Stimulated activated CD4-positive, alpha-beta T cell treated with anti-CD3 and anti-CD28 coated beads, TNF-alpha, amount 100 ng/mL, for 48 hours (primary cell): ENCODE measurements at places on chromosomes 13 and 19.

- DNase-seq: no peak
These were observed 21.3 kb downstream of the HCN2 start for GRCh38 chr19:610801-611480.

- DNase-seq: no peak
These were observed 15.2 kb upstream of the GJA3 start for GRCh38 chr13:20175907-20176652.

GRCh38 chr13:111844222-111844671 is 222.7 kb upstream of the SOX1 start:
- no peak for DNase-seq

- no peak for DNase-seq
These were observed 5.3 kb downstream of the MISP start for GRCh38 chr19:756236-756635.

DNA sequence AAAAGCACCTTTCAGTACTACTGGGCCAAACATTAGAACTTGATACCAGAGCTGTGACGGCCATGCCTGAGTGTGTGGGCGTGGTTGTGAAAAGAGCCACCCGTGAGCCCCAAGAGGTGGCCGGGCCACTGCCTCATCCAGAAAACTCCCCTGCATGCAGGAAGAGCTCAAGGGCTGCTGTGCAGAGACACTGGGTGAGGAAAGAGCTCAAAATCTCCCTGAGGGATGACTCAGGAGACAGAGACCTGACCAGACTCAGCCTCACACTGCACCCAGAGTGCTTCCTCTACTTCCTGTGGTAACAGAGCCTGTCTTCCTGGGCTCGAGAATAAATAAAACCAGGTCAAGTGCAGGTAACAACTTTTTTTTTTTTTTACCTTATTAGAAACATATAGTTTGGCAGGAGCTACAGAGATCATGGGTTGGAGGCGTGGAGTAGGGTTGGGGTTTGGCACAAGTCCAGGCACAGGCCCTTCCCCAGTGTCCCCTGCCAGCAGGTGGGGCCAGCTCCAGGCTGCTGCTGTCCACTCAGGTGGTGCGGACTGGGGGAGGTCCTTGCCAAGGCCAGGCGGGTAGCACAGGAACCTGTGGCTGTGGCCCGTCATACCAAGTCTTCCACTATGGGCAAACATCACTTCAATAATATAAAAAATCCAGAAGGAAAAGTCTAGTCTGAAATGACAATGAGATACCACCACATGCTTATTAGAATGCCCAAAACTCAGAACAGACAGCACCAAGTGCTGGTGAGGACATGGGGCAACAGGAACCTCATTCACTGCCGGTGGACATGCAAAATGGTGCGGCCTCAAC is 25.5 kb downstream of the ELL start:
- no peak for DNase-seq

DNA sequence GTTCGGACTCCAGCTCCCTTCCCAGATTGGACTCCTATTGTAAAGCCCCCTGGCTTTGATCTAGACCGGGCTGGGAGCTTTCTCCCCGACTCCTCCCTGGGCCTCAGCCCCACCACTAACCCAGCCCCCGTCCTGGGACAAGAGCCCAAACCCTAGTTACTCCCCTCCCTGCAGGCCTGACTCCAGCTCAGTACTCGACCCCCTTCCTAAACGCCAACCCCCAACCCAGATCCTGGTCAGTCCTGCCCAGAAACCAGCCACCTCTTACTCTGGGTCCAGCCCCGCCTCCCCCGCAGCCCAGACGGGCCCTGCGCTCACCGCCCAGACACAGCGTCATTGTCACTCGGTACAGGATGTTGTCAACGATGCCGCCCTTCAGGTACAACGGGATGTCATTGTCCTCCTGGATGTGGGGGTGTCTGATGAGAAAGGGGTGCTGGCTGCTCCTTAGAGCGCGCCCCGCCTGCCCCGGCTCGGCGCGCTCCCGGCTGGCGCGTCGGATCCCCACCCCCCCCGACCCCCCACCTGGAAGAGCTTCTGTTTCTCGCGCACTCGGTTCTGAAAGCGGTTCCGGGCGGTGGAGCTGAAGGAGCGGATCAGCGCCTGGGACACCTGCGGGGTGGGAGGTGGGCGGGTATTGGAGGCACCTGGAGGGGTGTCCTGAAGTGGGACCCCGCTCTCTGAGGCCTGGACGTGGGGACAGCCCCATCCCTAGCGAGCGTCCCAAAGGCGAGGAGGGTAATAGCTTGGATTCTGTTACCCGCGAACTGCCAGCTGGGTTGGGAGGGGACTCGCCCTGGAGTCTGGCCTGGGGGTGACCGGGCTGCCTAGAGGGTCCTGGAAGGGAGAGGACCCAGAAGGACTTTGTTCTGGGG is 866 bp downstream of the COX7A1 start:
- no peak for DNase-seq

DNA sequence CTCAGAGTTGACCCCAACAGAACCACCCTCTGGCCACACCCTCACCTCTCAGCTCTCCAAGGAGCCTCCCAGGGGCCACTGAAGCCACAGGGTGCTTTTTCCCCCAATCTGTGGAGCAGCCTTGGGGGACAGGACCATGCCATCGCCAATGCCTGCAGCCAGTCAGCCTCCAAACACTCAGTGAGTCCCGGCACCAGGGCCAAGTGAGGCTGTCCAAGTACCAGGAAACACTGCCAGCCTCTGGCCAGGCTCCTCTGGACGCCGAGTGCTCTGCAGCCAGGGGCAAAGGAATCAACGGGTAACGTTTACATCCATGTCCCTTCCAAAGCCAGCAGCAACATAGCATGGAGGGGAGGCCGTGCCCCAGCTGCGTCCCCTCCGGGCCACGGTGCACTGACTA is 9.5 kb upstream of the COMP start:
- no peak for DNase-seq

- no peak for DNase-seq
These were observed 14.1 kb downstream of the AP2A1 start for GRCh38 chr19:49780861-49781260.

GRCh38 chr13:41456768-41457588 is at the start of gene RGCC:
RGCC (plus strand) TSS chr13:41457550; CDS start chr13:41457708, 158 bp downstream.
- DNase-seq: peak; percentile 91

GRCh38 chr13:72180253-72180952 is 313.4 kb upstream of the DACH1 start:
- no peak for DNase-seq

DNA sequence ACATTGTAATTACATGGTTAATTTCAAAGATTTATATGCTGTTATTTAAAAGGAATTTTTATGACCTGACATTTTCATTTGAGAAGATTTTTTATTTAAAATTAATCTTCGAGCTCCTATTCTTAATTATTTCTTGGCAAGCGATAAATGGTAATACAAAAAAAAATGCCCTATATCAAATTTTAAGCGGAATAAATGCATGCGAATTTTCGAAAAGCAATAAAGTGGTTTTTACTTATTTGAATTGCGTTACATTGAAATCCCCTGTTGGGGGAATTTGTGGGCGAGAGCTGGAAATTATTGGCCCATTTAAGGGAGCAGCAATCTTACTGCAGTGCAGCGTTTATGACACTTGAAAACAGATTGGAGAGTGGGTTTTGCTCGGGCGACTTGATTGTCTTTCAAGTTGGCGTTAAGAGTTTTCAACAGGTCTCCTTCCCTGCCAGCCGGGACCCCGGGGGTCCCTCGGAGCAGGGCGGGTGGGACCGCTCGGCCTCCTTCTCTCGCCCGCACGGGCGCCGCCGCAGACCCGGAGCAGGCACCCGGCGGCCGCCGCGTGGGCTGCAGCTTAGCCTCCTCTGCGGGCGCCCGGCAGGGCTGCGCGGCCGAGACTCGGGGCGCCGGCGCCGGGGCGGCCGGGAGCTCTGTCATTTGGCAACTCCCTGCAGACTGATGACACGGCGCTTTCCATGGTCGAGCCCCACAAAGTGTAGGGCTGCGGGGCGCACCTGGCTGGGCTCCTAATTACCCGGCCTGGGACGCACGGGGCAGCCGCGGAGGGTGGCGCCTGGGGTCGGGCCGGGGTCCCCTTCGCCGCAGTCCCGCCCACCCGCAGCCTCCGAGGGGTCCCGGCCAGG is 255.1 kb upstream of the SOX21 start:
- peak; percentile 7 for DNase-seq

DNA sequence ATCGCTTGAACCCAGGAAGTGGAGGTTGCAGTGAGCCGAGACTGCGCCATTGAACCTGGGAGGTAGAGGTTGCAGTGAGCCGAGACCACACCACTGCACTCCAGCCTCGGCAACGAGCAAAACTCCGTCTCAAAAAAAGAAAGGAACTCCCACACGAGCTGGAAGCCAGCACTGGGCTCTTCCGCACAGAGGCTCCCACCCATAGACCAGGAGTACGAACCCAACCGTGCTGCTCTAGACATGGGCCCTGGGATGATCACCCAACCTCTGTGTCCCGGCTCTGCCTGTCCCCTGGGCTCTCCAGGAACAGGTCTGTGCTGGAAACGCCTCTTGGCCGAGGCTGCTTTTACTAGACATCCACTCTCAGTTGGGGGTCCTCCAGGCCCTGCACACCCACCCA is 12.0 kb downstream of the DOT1L start:
- no peak for DNase-seq

GRCh38 chr13:20501120-20501519 is 24.5 kb downstream of the CRYL1 start:
- DNase-seq: no peak

DNA sequence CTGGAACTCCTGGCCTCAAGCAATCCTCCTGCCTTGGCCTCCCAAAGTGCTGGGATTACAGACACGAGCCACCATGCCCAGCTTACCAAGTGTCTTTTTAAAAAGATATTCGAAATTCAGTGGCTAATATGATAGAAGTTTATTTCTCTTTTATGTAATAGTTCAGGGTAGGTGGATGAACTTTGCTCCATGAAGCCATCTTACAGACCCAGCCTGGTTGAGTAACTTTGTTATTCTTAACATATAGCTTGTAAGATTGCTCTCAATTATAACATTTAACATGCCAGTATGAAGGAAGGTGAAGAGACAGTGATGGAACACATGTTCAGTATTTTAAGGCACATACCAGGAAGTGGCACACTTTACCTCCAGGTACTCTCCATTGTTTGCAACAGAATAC is 42.4 kb downstream of the ZIC2 start:
- no peak for DNase-seq

GRCh38 chr19:16148443-16149229 is 5.2 kb downstream of the HSH2D start:
- no peak for DNase-seq

DNA sequence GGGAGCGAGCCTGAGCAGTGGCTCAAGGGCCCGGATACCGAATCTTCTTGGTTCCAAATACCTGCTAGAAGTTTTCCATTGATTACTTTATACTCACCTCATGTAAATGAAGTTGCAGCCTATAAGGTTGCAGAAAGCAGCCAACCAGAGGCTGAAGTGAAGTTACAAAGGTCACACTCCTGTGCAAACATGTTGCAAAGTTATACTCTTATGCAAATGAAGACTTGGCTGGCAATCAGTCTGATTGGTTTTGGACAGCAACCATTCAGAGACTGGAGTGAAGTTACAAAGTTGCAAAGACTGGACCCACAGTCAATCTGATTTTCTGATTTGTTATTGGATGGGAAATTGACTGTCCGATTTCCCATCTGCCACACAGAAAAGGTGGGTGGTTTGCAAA is 152.5 kb downstream of the GGACT start:
- no peak for DNase-seq

DNA sequence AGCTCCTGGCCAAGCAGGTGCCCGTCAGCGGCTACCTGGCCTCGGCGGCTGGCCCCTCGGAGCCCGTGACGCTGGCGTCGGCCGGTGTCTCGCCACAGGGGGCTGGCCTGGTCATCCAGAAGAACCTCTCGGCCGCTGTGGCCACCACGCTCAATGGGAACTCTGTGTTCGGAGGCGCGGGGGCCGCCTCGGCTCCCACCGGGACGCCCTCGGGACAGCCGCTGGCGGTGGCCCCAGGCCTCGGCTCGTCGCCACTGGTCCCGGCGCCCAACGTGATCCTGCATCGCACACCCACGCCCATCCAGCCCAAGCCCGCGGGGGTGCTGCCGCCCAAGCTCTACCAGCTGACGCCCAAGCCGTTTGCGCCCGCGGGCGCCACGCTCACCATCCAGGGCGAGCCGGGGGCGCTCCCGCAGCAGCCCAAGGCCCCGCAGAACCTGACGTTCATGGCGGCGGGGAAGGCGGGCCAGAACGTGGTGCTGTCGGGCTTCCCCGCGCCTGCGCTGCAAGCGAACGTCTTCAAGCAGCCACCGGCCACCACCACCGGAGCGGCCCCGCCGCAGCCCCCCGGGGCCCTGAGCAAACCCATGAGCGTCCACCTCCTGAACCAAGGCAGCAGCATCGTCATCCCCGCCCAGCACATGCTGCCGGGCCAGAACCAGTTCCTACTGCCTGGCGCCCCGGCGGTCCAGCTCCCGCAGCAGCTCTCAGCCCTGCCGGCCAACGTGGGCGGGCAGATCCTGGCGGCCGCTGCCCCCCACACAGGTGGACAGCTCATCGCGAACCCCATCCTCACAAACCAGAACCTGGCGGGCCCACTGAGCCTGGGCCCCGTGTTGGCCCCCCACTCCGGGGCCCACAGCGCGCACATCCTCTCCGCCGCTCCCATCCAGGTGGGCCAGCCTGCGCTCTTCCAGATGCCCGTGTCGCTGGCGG is 33.0 kb upstream of the EHD2 start:
- DNase-seq: no peak

DNA sequence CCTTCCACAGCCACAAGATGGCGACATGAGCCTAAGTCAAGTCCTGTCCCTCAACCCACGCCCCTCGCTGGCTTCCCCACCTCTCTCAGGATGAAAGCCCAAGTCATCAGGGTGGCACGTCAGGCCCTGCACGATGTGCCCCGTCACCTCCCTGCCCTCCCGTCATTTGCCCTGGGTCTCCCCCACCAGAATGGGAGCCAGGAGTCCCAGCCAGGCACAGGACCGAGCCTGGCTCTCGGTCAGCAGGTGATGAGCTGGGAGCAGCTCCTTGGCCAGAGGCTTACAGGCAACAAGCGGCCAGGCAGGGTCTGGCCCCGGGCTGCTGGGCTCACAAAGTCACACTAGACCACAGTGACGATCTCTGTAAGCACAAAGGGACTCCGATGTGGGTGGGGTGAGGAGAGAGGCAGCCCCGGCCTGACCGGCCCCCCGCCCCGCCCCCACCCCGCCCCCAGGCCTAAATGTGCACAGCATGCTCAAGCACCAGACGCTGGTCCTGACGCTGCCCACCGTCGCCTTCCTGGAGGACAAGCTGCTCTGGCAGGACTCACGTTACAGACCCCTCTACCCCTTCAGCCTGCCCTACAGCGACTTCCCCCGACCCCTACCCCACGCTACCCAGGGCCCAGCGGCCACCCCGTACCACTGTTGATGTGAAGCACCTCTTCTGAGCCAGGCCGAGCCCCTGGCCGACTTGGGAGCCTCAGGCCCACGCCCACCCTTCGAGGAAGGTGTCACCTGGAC is 7.3 kb downstream of the MRPL4 start:
- DNase-seq: peak; percentile 92
